RCC 7860 (cell line): ENCODE measurements at places on chromosomes 11 and 22.

DNA sequence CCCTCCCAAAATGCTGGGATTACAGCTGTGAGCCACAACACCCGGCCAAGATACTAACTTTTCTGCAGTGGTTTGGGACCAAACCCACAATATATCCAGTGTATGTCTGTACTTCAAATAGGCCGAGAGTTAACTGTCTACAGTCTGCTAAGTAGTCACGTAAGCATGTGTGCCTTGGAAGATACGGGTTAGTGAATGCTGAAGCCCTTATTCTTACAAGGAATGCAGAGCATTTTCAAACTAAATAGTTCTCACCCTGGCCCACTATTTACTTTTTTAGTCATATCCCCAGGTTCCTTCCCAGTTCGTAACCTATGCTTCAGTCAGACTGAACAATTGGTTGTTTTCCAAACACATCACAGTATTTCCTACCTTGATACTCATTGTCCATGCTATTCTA, 176.0 kb downstream of the WNT11 start:
- DNase-seq = no peak

DNA sequence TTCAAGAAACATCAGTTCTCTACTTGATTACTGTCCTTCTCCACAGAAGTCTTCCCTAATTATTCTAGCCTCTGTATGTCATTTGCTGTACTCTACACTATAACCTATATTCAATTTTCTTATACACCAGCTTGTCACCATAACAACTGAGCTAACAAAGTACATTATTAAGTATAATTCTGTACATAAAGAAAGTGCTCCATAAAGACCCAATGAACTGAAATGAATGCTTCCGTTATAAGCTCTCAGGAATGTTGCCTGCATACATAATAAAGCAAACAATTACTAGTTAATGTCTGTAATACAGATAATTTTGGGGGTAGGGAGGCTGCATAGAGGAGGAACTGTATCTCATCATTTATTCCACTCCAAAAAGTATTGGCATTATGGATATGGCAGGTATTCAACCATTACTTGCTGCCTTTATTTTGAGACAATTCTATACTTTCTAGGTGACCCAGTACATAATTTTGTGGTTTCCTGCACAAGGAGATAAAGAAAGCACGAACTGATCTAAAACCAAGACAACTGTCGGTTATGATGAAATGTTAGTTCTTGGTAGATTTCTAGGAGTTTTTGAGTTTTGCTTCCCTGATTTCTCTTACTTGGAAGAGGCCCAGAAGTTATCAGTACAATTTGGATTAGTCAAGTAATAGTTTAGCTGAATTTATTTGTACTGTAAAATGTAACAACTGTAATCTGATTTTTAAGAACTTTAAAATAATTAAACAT, 202.5 kb downstream of the SBF2 start:
- DNase-seq = no peak

DNA sequence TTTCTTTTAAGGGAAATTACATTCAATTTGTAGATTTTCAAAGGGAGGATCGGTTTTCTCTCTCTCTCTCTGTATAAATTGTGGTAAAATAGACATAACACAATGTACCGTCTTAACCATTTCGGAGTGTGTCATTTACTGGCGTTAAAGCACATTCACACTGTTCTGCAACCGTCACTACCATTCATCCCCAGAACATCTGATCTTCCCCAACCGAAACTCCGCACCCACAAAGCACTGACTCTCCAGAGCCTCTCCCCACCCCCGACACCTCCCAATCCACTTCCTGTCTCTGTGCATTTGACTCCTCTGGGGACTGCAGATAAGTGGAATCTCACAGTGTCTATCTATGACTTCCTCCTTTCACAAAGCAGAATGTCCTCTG, 15.9 kb upstream of the GRAMD4 start:
- DNase-seq = no peak

DNA sequence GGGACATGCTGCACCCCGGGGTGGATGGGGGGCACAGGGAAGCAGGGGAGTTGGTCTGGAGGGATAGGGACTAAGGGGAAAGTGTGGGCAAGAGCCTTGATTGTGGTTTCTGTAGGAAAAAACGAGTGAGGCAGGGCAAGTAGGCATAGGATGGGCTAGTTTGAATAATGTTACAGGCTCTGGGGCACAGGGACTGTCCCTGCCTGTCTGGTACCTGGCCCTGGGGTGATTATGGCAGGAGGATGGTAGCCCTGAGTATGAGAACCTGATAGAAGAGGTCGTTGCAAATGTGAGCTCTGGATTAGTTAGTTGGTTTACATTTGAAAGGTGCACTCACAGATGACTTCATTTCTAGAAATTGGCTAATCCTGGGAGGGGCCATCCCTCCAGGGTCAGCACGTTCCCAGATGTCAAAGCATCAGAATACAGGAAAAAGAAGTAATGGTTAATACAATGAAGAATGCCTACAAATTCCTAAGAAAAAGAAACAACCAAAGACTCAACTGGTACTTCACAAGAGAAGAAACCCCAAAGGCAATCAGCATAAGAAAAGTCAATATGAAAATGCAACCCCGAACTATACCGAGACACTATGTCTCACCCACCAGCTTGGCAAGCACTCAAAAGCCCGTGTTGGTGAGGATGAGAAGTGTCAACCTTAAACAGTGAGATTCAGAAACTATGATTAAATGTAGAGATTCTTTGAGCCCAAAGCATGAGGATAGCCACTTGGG, 11.3 kb upstream of the SMIM38 start:
- no peak for DNase-seq

DNA sequence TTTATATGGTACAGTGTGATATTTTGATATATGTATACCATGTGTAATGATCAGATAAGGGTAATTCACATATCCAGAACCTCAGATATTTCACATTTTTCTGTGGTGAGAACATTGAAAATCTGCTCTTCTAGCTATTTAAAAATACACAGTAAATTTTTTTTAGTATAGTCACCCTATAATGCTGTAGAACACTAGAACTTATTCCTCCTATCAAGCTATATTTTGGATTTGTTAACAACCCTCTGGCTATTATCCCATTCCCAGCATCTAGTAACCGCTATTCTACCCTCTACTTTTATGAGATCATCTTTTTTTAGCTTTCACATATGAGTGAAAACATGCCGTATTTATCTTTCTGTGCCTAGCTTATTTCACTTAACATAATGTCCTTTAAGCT, 65.5 kb upstream of the SYT9 start:
- no peak for DNase-seq

- peak; percentile 57 for DNase-seq
These were observed 7.5 kb downstream of the TMEM138 start for GRCh38 chr11:61369372-61370348.

DNA sequence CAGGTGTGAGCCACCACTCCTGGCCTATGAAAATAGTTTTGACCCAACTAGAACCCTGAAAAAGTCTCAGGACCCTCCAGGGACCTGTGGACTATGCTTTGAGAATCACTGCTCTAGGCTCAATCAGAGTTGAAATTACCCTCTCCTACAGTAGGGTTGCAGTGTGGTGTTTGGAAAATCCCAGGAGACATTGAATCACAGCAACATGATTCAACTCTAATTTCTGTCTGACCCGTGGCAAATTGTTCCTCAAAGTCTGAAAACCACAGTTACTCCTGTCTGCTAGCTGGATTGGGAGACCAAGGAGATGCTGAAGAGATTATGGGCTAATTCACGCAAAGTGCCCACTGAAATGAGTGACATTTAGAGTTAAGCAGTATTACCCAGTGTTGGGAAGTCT, 5.4 kb upstream of the MTMR3 start:
- DNase-seq = no peak

- DNase-seq = no peak
These were observed 63.7 kb downstream of the MACROD1 start for GRCh38 chr11:64102005-64102738.

GRCh38 chr22:47564158-47564450, 801.7 kb downstream of the TBC1D22A start:
- no peak for DNase-seq

GRCh38 chr11:877565-877964, 33.0 kb downstream of the CHID1 start:
- no peak for DNase-seq

- no peak for DNase-seq
These were observed 89.3 kb upstream of the AMOTL1 start for GRCh38 chr11:94678901-94679300.

- DNase-seq = peak; percentile 60
These were observed 29.9 kb downstream of the ALG9 start for GRCh38 chr11:111841370-111842053.

GRCh38 chr22:44311855-44312170, 938 bp downstream of the SHISAL1 start:
- peak; percentile 63 for DNase-seq

DNA sequence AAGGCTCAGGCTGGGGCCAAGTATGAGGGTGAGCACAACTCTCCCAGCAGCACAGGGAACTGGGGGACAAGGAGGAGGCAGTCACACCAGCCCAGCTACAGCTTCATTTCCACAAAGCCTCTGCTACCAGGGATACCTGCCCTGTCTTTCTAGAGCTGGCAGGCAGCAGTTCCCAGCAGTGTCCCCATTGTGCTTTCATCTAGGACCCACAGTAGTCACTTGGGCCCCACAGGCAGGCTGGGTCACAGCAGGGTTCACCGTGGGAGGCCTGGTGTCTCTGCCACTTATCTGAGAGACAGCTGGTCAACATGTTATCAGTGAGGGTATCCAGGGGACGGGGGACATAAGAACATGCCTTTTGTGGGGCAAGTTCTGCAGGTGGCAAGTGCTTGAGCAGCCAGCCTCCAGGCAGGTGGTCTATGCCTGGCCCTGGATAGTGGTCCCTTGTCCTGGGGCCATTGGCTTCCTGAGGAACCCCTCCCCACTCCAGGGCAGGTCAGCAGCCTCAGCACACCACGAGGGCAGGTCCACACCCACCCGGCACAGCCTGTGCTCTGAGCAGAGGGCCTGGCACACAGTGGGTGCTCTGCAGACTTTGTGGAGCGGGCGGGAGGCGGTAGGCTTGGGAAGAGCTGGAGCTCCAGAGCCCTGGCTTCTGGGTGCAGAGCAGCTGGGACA, 29.9 kb downstream of the GNAZ start:
- no peak for DNase-seq

DNA sequence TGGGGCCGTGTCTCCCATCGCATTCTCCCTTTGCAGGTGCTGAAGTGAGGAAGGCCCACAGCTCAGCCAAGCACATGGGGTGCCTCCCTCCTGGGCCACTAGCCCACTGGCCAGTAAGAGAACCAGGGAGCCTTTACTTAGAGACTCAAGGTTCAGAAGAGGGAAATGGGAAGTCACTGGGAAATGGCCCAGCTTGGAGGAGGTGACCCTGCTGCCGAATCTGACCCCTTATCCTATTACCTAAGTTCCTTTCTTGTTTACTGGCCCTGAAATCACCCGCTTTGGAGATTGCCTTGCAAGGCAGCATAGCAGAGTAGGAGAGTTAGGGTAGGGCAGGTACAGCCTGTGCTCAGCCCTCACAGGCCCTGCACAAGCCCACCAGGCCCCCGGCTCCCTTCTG, 24.4 kb downstream of the UPB1 start:
- DNase-seq = no peak

GRCh38 chr11:78587446-78587845, 12.8 kb upstream of the NARS2 start:
- no peak for DNase-seq

GRCh38 chr11:114705280-114706024, 27.1 kb downstream of the NXPE2 start:
- DNase-seq = no peak

DNA sequence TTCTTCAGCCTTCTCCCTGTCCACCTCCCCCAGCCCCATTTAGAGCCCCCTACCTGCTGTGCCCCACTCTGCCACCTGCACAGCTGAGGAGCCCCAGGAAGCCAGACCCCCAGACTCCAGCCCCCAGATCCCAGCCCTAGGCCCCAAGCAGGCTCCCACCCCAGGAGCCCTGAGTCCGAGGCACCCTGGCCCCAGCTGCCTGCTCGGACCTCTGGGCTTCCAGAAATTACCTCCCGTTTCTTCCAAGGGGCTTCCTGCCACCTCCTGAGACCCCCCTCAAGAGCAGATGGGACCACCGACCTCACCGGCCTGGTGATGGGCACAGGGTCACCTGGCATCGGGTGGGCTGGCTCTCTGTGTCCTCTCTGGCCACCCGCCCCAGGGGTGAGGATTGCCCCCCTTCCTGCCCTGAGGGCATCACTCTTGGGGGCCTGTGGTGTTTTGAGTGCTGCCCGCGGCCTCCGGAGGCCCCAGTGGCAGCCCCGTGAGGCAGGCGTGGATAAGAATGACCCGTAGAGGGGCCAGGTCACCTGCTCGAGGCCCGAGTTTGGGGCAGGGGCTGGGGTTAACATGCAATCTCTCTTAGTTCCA, 18.3 kb upstream of the TALDO1 start:
- DNase-seq = no peak

DNA sequence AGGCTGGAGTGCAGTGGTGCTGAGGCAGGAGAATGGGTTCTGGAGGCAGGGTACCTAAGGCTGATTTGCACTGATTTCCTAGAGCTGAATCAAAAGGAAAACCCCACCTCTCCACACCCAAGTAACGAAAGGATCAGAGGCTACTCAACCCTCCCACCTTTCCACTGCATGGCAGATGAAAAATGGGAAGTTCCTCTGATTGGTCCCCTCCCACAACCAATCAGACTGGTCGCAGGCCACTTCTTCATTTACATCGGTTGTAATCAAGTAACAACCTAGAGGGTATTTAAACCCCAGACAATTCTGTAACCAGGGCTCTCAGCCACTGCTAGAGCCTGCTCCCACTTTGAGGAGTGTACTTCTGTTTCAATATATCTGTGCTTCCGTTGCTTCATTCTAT, 18.6 kb upstream of the PARVB start:
- no peak for DNase-seq

GRCh38 chr11:95884802-95885201, 39.1 kb downstream of the MTMR2 start:
- DNase-seq = no peak

DNA sequence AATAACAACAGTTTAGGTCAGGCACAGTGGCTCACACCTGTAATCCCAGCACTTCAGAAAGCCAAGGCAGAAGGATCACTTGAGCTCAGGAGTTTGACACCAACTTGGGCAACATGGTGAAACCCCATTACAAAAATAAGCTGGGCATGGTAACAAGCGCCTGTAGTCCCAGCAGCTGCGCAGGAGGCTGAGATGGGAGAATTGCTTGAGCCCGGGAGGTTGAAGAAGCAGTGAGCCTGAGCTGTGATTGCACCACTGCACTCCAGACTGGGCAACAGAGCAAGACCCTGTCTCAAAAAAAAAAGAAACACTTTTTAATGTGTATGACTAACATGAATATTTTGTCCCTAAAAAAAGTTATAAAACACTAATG, 24.5 kb upstream of the TFIP11 start:
- no peak for DNase-seq

DNA sequence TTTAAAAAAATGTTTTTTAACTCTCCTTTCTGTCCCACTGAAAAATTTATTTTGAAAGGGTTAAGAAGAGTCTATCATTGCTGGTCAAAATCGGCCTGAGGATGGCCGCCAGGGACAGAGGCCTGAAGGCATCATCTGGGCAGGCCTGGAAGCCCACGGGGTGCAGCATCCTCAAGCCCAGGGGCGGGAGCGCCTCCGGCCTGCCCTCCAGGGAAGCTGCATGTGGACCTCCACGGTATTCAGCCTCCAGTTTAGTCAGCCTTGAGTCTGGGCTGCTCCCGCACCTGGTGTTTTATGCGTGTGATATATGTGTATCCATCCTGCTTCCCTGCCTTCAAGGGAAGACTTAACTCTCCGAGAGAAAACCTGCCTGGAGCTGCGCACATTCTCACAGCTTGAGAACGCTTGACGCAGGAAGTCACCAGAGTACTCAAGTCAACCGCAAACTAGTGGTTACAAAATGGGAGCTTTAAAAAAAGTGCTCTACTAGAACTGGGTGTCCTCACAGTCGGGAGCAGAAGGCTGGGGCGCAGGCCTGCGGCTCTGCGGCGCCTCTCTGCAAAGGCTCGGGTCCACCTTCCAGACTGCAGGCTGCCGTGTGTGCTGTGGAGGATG, 13.6 kb upstream of the BID start:
- DNase-seq = no peak
